Effector memory CD8-positive, alpha-beta T cell (primary cell): ENCODE measurements at places on chromosomes 1 and 21.

- DNase-seq, result no peak
Measured at GRCh38 chr1:94929351-94930217, 2.7 kb upstream of the CNN3 start.

- DNase-seq, result no peak
Measured at GRCh38 chr1:36881068-36881405, 153.3 kb downstream of the GRIK3 start.

GRCh38 chr1:204692841-204693356 lies 7.4 kb upstream of the LRRN2 start:
- DNase-seq, result no peak

DNA sequence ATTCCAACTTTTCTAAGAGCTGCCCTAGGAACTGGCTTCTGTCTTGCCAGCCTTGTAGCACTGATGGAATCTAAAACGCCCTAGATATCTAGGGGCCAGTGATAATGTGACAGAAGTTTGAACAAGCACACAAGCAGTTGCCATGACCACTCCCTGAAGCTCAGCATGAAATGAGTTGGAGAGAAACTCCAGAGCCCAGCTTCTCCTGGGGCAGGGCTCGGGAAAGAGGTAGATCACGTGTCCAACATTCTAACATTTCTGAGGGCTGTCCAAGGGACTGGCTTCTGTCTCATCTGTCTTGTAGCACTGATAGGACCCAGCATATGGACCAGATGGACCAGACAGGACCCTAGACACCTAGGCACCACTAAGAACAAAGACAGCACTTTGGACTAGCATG lies 37.9 kb downstream of the OMA1 start:
- DNase-seq, result no peak

DNA sequence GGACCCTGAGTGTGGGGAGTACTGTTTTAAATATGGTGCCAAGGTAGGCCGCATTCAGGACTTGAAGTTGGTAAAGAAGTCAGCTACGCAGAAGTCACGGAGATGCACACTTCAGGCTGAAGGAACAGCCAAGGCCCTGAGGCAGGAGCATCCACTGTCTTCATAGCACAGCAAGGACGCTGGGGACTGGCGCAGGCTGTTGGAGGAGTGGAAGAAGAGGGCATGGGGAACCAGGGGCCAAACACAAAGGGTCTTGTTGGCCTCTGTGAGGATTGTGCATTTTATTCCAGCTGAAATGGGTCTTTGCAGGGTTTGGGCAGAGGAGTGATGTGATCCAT lies 16.6 kb downstream of the DNAJC16 start:
- DNase-seq, result no peak

DNA sequence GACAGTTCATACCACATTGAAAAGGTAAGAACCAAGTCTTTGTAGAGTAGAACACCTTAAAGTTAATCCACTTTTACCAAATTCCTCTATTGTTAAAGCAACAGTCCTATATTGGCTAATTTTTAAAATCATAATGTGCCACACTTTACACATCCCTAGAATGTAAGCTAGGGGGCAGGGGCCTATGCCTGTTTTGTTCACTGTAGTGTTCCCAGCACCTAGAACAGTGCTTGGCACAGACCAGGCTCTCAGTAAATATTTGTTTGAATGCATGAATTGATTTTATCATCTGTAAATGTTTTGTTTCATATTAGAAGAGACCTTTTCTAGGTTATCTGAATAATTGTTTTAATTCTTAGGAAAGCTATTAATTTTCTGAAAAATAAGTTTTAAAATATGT lies 9.1 kb downstream of the SMAP2 start:
- no peak for DNase-seq

- no peak for DNase-seq
Measured at GRCh38 chr1:44270686-44271628, 57.7 kb downstream of the DMAP1 start.

DNA sequence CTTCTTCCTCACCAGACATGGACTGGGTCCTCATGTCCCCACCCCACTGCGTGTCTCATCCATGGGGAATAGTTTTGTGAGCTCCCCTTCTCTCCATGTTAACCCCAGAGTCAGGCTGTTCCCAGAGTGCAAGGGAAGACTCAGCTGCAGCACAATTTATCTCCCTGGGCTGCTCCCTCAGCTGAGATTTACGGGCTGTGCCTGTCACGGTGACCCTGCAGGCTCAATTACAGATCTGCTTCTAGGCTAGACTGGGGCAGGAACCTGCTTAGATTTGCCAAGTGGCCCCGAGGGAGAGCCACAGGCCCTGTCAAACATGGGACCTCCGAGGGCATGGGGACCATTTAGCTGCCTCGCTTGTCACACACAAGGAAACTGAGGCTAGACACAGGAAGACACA lies 37.8 kb downstream of the CDCP2 start:
- no peak for DNase-seq

GRCh38 chr1:153577138-153577537 lies 11.5 kb upstream of the S100A2 start:
- DNase-seq, result no peak
